ENCODE measurements at places on chromosomes 3 and 15. TPM values are rescaled to one million over a fixed set of nuclear protein-coding genes. Genes with fewer than 3 reads are reported as not detected.

DNA sequence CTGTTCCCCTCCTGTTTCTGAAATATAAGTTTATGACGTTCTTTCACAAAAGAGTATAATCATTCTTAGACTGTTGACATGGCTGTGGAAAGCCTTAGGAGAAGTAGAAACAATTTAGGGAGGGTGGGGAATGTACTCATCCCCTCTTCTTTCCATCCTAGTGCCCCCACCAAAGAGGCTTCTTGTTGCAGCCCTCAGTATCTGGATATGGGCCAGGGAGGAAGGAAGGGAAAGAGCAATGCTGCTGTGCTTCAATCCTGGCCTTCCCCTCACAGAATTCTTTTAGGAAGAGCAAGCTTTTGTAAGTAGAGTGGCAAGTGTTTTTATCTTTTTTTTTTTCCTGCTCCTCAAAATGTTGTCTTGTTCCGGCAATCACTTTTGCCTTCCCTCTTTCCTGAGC lies 1.7 kb downstream of the INAFM2 start:
- H3K4me3 ChIP-seq, result peak overlapping the region; percentile 63
- peaks cover 6% of the 10 kb centered on the region for H3K36me3 ChIP-seq
- H3K4me1 ChIP-seq, result peaks cover 44% of the 10 kb centered on the region
- H3K27ac ChIP-seq, result no peak overlapping the region
- peaks cover 5% of the 10 kb centered on the region for H3K27me3 ChIP-seq
- DNase-seq, result no peak

GRCh38 chr15:47724346-47724745 lies 7.0 kb downstream of the SEMA6D start:
- H3K27ac ChIP-seq, result no peak overlapping the region
- DNase-seq, result no peak
- no peak overlapping the region for H3K4me3 ChIP-seq
- H3K4me1 ChIP-seq, result no peaks in the 10 kb centered on the region

DNA sequence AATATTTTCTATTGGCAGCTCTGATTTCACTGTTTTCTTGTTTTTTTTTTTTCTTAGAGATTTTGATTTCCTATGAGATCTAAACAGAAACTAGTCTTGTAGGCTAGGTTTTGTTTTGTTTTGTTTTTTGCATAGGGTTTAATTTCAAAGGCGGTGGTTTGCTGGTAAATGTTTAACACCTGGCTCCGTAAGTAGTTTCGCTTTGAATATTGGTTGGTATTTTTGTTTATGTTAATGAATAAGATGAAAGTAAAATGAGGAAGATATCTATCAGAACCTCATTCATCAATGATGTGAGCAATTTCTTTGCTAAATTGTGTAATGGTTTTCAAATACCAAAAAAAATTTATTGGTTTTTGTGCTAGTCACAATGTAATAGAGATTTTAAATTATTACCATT lies 39.7 kb upstream of the TM4SF1 start:
- H3K27me3 ChIP-seq, result peaks cover 10% of the 10 kb centered on the region
- H3K4me1 ChIP-seq, result peaks cover 3% of the 10 kb centered on the region
- no peaks in the 10 kb centered on the region for H3K36me3 ChIP-seq
- H3K27ac ChIP-seq, result no peak overlapping the region
- no peak for DNase-seq
- H3K4me3 ChIP-seq, result no peak overlapping the region

- H3K4me3 ChIP-seq, result peak overlapping the region; percentile 94
- peaks cover 42% of the 10 kb centered on the region for H3K36me3 ChIP-seq
- H3K27me3 ChIP-seq, result no peaks in the 10 kb centered on the region
- peaks cover 40% of the 10 kb centered on the region for H3K4me1 ChIP-seq
- H3K27ac ChIP-seq, result peak overlapping the region; percentile 99
These were observed 2.0 kb upstream of the BHLHE40 start for GRCh38 chr3:4977001-4977852.

The MUC4 gene
- total RNA-seq, result 0.08 TPM

DNA sequence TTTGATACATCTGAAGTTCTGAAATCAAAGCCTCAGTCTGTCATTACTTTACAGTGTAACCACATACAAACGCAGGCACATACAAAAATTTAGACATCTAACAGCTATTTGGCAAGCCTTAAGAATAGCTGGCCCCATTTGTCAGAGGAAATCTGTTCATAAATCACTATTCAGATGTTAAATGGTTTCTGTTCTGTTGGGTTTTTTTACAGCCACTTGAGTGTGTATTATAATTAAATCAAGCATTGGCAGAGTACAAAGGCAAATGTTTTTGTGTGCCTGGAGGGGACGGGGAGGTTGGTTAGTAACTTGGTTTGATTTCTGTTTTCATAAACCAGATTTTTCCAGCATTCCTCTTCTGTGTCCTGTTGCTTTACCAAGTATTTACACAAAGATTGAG lies 24.1 kb downstream of the PIGB start:
- H3K4me3 ChIP-seq, result no peak overlapping the region
- H3K4me1 ChIP-seq, result no peaks in the 10 kb centered on the region
- H3K27me3 ChIP-seq, result no peaks in the 10 kb centered on the region
- no peak for DNase-seq

- no peak overlapping the region for H3K4me3 ChIP-seq
- H3K27me3 ChIP-seq, result peaks cover 20% of the 10 kb centered on the region
- peak overlapping the region; percentile 83 for H3K27ac ChIP-seq
- H3K4me1 ChIP-seq, result peaks cover 69% of the 10 kb centered on the region
- no peak for DNase-seq
- H3K36me3 ChIP-seq, result peaks cover 16% of the 10 kb centered on the region
These were observed 28.8 kb downstream of the LRRC2 start for GRCh38 chr3:46537316-46537715.

DNA sequence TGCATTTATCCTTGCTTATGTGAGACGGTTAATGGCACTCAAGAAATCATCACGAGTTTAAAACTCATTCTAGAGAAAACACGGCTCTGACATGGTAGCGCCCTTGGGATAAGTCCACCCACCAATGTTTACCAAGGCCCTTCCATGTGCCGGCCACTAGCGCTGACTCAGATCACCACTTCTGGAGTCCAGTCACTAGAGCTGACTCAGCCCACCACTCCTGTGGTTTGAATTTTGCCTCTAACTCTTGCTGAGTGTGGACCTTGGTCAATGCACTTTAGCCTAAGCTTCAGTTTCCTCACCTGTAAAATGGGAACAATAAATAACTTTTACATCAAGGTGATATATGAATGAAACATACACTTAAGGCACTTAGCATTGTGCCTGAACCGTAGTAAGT lies 358.4 kb upstream of the PROK2 start:
- no peak overlapping the region for H3K27ac ChIP-seq
- peaks cover 2% of the 10 kb centered on the region for H3K36me3 ChIP-seq
- H3K27me3 ChIP-seq, result no peaks in the 10 kb centered on the region
- no peak overlapping the region for H3K4me3 ChIP-seq
- no peak for DNase-seq

The ANKRD34C gene
- not detected for total RNA-seq

The SERINC4 gene
- 0.18 TPM for total RNA-seq

- no peaks in the 10 kb centered on the region for H3K27me3 ChIP-seq
- no peaks in the 10 kb centered on the region for H3K36me3 ChIP-seq
- no peak for DNase-seq
- H3K4me3 ChIP-seq, result no peak overlapping the region
These were observed 413.8 kb upstream of the CCDC54 start for GRCh38 chr3:106963442-106963841.

All from activated CD4-positive, alpha-beta memory T cell treated with anti-CD3 and anti-CD28 coated beads, Interleukin-2, amount 10 ng/mL, durations not matched to agents 7 days and 5 days (primary cell).